ENCODE measurements at places on chromosomes 7 and 10.

- peak; percentile 95 for DNase-seq
Observed at GRCh38 chr10:131983780-131984179, 2.1 kb upstream of the BNIP3 start.

DNA sequence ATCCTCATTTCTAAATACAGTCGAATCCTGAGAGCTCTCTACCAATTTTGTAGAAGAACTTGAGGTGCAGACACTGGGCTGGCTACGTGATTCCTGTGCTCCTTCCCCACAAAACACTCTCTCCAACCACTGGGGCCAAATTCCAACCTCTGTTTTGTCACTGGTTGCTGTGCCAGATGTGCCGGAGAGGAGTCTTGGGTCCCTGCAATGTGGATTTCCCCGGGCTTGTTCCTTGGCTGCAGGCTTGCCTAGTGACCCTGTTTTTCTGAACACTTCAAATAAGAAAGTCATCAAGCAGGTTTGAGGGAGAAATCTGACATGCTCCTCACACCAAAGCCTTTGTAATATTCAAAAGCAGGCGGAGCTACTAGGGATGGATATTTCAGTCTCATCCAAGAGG is 44.4 kb upstream of the AGBL3 start:
- DNase-seq: no peak

DNA sequence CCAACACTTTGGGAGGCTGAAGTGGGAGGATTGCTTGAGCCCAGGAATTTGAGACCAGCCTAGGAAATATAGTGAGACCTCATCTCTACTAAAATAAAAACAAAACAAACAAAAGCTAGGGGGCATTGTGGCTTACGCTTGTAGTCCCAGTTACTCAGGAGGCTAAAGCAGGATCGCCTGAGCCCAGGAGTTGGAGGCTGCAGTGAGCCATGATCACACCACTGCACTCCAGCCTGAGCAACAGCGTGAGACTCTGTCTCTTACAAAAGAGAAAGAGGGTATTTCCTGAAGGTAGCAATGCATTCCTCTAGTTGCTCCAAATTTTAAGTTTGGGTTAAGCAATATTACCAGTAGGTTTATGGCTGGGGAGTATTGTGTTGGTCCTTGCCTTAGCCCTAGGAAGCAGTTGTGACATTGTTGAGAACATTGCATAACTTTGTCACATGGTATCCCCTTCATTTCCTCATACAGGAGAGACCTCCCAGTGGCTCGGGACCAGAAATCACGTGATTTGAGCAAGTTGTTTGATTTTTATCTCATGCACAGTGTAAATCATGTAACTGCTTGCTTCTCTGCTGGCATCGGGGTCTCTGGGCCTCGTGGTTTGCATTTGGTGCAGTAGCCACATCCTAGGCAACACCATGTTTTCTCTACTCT is 23.3 kb upstream of the SMARCD3 start:
- peak; percentile 64 for DNase-seq

- no peak for DNase-seq
Observed at GRCh38 chr10:18217577-18217976, 77.4 kb downstream of the CACNB2 start.

DNA sequence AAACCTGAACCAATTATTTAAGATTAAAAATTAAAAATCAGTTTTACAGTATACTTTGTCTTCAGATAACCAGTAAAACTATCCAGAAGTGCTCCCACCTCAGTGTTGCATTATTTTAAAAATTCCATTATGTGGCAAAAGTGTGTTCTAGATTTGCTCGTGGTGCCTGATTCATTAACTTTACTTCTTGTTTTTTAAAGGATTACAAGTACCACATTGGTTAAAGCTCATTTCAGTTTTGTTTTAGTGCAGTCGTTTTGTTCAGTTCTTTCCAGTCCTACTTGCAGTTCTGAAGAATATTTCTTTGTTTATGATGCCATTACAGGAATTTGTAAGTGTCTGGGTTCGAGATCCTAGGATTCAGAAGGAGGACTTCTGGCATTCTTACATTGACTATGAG is 69.0 kb downstream of the SNX10 start:
- no peak for DNase-seq

DNA sequence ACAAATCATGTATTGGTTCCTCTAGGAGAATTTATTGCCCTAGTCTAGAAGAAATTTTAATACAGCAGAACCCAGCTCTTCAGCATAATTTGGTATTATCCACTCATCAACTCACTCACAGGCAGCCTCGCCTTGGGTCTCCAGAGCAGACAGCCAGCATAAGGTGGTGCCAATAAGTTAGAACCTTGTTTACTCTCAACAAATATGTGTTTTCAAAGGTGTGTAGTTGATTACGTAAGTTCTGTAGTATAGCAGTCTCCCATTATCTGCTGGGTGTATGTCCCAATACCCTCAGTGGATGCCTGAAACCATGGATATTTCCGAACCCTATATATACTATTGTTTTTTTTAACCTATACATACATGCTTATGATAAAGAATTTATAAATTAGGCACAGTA is 522.5 kb upstream of the LRRN3 start:
- no peak for DNase-seq

DNA sequence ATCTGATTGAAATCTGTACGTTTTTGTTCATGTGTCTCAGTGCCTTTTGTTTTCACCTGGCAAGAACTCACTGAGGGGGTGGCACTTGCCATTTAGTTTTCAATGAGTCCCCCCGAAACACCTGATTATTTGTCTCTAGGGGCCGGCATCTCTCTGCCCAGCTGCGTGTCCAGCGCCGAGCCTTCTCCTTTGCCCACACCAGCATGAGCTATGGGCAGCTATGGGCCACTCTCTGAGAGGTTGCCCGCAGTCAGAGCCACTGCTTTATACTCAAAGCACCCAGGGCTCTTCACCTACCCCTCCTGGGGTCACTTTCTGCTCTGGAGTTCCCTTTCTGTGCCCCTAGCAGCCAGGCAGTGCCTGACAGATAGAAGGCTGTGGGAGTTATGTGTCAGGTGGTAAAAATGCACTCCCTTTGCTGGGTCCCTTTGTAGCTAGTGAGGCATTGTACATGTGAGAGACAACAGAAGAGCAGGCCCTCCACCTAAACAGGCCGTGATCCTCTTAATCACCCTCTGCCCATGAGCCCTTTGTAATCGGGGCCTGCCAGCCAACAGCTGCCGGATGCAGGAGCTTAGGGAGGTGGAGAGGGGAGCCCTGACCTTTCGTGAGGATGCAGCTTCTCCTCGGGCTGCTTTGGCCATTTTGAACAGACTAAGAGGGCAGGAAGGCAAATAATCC is 133.1 kb upstream of the NPS start:
- DNase-seq: no peak

DNA sequence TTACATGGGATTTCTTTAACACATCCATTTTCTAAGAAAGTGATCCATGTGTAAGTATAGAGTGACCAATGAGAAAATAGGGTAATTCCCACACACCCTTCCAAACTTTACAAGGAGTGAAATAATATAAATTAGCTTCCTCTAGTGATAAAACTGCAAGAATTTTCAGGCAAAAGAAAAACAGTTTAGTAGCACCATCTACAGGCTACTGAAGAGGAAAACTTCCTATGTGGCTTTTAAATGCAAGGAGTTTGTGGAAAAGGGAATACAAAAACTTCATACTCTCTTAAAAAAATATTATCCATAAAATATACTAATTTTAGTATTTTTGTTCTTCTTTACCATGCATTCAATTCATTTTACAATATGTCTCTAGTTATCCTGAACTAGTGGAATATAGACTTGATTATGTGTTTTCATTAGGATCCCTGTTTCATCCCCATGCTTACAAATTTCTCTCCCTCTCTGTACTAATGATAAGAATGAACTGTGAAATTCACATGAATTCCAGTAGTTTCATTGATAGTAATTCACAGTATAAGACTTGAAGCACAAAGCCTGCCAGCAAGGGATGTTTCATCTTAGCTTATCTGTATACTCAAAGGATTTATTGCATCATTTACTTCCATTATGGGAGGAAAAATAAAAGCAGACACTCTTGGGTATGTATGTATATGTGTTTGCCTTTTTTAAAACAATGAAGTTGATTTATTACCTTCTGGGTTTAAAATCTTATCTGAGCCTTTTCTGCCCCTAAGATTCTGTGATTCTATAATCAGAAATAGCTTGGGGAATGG is 442.9 kb downstream of the AUTS2 start:
- DNase-seq: peak; percentile 65

All from fibroblast of mammary gland (primary cell).